ENCODE measurements at places on chromosomes 6 and 20.

GRCh38 chr6:170091000-170091638, 199.8 kb downstream of the DLL1 start:
- no peak for DNase-seq

DNA sequence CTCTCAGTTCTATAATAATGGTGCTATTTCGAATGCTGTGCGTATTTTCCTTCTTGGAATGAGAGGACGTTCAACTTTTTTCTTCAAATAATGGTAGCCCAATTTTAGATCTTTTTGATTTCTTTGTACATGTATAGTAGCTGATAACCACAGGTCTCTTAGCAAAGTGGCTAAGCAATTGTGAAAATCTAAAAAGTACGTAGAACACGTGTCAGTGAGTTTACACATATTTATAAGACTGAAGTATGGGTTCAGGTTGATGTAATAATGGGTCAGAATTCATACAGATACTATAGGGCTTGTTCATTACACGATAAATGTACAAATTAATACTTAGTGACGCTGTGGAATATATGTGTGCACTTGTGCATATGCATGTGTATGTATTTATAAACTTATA, 1.3 kb downstream of the SMIM13 start:
- no peak for DNase-seq

GRCh38 chr20:4871486-4871885, 129.8 kb downstream of the SLC23A2 start:
- DNase-seq, result peak; percentile 26

DNA sequence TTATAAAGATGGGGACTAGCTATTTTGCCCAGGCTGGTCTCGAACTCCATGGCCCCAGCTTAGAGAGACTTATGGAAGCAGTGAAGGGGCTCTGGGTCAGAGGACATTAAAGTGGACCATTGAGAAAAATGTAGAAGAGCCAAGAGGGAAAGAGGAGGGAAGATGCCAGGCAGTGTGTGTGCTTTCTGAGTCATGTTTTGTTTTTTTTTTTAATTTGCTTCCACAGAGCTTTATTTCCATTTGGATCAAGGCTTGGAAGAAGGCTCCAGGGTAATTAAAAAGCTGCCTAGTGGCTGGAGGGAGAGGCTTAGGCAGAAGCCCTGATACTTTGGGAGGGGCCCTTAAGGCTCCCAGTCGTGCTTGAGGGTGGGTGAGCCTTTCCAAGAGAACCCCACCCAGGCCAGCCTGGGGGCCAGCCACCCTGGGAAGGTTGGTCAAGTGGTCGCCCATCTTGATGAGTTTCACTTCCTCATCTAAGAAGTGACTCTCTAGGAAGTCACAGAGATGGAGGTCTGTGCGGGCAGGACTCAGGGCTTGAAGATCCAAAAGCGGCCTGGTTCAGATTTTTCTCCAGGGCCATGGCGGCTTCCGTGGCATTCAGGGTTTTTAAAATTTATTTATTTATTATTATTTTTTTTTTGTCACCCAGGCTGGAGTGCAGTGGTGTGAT, 3.0 kb upstream of the ZNF335 start:
- DNase-seq, result no peak

GRCh38 chr6:52249078-52249477, 4.8 kb upstream of the IL17F start:
- DNase-seq, result no peak

- DNase-seq, result no peak
Measured at GRCh38 chr6:164075981-164076615, 661.6 kb downstream of the QKI start.

DNA sequence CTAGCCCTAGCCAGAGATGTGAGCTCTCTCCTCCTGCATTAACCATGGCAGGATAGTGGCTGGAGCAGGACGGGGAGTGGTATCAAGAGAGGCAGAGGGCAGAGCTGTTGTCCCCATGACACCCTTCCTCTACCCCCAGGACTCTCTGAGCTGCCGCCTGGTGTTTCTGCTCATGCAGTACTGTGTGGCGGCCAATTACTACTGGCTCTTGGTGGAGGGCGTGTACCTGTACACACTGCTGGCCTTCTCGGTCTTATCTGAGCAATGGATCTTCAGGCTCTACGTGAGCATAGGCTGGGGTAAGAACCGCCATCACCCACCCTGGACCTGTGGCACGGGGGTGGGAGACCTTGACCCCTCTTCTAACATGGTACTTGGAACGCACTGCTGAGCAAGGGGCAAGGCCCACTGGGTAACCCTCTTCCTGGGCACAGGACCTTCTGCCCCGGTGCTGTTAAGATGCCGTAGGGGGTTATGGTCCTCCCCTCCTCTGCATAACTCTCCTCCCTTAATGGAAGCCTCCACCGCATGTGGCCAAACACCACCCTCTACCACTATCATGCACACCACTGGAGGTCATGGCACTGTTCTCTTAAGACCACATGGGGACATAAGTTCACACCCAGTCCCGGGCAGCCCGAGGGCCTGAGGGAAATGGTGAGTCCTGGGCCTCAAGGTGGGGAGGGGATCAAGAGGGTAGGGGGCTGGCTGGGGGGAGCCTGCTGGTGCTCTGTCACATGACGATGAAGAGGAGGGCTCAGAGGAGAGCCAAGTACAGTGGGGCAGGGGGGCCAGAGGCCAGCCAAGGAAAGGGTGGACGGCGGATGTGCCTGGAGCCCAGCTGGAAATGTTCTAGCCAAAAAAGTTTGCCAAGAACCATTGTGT, 25.1 kb downstream of the GLP1R start:
- no peak for DNase-seq

DNA sequence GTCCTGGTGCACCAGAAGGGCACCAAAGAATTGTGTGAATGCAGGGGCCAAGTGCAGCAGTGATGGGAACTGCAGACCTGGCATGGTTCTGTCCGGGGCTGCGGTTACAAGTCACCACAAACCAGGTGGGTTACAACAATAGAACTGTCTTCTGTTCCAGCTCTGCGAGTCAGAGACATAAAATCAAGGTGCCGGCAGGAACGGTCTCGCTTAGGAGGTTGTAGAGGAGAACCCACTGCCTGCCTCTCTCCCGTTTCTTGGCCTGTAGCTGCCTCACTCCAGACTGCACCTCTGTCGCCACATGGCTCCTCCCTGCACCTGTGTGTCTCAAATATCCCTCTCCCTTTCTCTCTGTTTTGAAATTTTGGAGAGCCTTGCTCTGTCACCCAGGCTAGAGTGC, 143.3 kb downstream of the TAF4 start:
- DNase-seq, result no peak

- DNase-seq, result peak; percentile 93
Measured at GRCh38 chr6:111566873-111567517, 38.7 kb downstream of the TRAF3IP2 start.

DNA sequence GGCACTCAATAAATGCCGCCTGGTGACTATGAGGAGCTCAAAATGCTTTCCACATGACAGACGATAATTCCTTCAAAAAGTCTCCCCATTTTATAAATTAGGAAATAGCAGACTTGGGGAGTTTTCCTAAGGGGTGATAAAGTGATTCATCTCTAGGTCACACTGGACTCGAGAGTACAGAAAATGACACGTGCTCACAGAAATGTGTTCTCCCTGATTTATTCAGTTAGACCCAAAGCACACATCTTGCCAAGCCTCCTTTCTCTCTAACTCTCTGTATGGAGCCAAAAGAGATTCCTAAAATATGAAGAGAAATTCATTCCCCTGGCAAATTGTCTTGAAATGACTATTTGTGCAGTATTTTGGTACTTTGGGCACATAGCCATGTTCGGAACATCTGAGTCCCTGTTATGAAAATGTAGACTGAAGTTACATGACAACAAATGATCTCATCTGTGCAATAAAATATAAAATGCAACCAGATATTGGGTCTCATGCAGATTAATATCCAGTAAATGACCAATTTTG, 381.1 kb downstream of the TFAP2B start:
- no peak for DNase-seq

- no peak for DNase-seq
Measured at GRCh38 chr20:37931153-37931922, 28.4 kb downstream of the VSTM2L start.

- DNase-seq, result peak; percentile 86
Measured at GRCh38 chr20:18727032-18727508, 86.5 kb upstream of the SCP2D1 start.

DNA sequence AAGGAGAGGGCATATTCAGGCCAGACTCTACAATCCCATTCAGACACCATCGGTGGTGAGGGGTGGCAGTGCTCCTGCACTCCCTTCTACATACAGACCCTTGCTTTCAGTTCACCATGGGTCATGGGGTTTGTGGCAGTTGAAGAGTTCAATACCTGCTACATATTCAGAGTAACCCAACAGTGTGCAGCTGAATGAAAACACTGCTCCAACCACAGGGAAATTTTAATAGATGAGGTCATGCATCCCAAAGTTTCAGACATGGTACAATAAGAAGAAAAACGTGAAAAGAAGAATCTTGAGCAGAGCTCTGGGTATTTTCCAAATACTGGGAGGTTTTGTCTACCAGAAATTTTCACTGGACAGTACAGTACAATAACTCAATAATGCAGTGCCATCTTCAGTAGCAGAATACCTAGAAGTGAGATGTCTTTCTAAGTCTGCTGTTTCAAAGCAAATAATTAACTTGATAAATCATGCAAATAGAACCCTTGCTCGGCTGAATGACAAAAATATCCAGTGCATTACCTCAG, 162.1 kb downstream of the PTPRK start:
- no peak for DNase-seq

GRCh38 chr6:162777091-162777490, 49.3 kb downstream of the PACRG start:
- DNase-seq, result no peak

DNA sequence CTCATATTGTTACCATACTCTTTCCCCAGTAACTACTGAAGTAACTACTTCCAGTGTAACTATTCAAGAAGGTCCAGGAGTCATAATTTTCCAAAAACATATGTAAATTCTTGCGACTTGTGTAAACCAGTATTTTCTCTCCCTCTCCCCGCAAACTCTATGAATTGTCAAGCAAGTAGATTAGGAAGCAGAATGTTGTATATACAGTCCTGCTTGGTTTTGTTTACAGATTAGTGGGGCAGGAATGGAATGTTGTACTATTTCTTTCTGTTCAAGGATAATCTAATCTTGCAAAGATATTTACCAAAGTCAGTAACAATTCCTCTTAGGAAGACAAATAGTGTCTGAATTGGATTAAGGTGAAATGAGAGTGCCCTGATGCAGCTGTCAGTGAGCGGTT, 234.9 kb upstream of the PLN start:
- no peak for DNase-seq

- DNase-seq, result no peak
Measured at GRCh38 chr20:2900845-2901592, 27.7 kb downstream of the PTPRA start.

GRCh38 chr6:20791074-20791473, 256.8 kb downstream of the CDKAL1 start:
- DNase-seq, result no peak

- DNase-seq, result no peak
Measured at GRCh38 chr6:55916188-55916587, 40.8 kb upstream of the BMP5 start.

GRCh38 chr6:112266331-112266730, 12.0 kb upstream of the LAMA4 start:
- DNase-seq, result no peak

GRCh38 chr6:70134542-70134941, 168.3 kb downstream of the COL9A1 start:
- no peak for DNase-seq

DNA sequence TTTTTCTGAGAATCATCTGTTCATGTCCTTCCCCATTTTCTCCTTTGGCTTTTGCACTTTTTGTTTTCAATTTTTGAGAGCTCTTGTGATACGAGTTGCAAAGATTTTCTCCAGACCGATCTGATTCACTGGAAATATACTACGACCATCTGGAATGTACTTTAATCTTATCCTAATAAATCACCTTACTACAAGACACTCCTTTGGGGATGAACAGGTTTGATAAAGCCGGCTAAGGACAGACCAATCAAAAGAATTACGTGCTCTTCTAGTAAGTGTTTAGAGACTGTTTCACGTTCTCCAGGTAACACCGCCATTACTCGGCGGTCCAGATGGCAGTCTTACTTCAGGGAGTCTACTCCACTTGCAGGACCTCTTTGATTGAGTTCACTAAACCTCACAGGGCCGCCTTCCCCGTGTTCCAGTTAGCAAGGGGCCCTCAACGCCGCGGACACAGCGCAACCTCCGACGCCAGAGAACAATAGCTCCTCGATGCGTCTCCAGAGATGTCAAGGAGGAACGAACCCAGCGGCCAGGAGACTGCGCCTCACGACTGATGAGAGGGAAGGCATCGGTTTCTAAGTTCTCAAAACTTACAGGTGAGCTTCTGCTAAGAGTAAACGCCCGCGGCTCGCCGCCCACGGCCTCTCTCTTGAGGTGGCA, 920 bp upstream of the WTAP start:
- DNase-seq, result no peak

GRCh38 chr6:100166956-100167355, 172.9 kb upstream of the MCHR2 start:
- DNase-seq, result no peak

DNA sequence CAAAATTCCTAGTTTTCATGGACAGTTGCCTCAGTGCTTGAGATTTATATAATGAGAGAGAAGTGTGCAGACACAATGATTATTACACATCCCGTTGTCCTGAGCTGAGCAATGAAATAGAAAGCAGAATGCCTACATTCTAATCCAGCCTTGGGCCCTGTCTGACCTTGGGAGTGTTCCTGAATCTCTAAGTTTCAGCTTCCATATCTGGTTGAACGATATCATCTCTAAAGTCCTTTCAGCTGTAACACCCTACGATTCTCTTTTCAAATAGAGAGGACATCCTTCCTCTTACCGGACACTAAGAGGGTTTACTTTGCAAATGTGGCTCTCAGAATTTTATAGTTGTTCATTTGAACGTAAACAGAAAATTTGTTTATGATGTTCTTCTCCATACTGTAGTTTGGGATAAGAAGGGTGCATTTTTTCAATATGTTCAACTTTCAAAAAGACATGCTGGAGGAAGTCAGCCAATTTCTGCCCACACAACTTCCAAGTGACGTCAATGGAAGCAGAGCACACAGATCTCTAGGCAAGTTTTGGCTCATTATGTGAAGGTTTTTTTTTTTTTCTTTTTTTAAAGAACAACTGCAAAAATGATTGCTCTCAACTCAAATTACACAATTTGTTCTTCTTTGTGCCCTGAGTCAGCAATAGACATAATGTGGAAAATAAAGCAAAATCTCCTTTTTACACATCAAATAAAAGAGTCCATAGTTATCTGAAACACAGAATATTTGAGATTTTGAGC, 50.4 kb downstream of the PDE7B start:
- no peak for DNase-seq

Measured in NCI-H345 (cell line).